ENCODE measurements at places on chromosomes 1 and 21.

DNA sequence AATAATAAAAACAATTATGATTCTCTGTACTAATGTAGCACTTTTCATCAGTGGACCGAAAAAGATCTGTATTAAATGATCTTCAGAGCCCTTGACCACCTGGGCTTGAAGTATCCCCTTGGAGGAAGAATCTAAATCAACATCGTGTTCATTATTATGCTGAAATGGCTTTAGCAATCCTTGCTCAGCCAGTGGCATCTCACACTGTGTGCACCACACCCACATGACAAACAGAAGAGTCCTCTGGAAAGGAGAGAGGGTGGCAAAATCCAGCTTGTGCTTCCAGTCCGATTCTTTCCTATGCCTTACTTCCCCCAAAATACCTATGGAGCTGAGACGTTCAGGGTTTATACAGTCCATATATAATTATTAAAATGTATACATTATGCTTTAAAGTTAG lies 318.5 kb upstream of the RUNX1 start:
- DNase-seq, result peak; percentile 79

DNA sequence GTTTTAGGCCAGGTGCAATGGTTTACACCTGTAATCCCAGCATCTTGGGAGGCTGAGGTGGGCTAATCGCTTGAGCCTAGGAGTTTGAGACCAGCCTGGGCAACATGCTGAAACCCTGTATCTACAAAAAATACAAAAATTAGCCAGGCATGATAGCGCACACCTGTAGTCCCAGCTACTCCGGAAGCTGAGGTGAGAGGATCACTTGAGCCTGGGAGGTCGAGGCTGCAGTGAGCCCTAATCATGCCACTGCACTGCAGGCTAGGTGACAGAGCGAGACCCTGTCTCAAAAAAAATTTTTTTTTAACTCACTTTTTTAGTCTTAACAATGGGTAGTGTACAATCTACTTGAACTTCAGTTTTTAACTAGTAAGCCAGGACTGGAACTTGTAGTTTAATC lies 137.5 kb downstream of the HS2ST1 start:
- DNase-seq, result no peak

GRCh38 chr1:164694505-164694904 lies 135.5 kb downstream of the PBX1 start:
- DNase-seq, result no peak

DNA sequence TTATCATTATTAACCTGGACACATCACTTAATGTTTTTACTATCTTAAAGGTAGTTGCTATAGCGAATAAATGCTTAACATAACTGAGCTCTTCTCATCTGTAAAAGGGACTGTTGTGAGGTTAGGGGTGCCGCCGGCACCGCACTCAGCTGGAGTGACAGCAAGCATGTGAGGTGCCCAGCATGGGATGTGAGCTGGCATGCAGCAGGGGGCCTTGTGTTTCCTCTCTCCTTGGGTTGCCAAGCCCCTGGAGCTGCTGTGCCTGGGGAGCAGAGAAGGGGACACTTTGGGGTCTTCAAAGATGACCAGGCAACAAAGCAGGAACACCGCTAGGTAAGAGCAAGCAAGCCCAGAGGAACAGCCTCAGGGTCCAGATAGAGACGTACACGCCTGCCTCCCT lies 2.1 kb upstream of the ZC3H12A start:
- no peak for DNase-seq

- no peak for DNase-seq
Measured at GRCh38 chr1:157626099-157626498, 28.2 kb upstream of the FCRL4 start.

- DNase-seq, result no peak
Measured at GRCh38 chr1:203944651-203945404, 83.4 kb downstream of the SNRPE start.

DNA sequence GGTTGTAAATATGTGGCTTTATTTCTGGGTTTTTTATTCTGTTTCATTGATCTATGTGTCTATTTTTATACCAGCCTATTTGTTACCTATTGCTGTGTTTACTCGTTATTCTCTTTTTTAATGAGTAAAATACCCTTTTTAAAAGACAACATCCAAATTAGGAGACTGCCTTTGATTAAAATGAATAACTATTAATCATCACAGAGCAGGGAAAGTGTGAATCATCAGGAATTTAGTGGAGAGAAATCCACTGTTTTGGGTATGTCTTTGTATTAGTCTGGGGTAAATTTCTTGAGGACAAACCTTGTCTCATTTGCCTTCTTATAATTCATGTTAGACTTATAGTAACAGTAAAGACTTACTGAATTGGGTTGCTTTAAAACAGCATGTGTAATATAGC lies 12.1 kb downstream of the DISC1 start:
- no peak for DNase-seq

GRCh38 chr1:225747566-225747965 lies 30.1 kb upstream of the SRP9 start:
- no peak for DNase-seq

DNA sequence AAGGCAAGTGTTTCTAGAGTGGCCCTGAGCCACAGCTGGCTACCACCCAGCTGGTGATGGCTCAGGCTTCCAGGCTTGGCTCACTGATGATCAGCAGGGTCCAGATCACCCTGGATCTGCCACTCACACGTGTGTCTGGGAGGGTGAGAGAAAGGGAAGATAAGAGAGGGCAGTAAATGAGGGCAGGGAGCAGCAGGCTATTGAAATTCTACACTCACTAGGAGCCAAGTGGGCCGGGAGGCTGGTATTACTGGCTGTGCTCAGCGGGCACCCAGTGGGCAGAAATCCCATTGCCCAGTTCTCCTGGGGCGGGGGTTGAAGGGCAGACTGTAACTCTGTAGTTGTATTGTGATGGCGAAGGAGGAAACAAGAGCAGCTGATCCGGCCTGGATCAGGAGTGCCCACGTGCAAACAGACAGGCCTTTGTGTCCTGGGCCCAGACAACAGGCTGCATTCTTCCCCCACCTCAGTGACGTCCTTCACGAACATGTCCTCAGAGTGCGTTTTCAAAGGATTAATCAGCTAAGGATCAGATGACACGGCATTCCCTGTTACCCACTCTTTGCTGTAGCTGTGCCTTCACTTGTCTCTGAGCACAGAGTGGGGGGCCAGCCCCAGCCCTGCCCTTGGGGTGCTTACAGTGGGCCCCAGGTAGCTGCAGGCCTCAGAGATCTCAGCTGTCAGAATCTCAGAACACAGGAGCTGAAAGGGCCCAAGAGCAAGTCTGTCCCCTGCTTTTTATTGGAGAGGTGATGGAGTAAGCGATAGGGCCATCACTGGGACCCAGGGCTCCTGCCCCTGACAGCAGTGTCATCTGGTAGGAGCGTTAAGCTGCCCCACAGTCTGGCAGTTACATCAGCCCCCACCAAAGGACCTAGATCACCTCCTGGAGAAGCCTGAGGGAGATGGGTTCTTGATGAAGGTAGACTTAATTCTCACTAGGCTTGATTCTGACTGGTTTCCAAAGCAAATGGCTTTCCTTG lies 60.5 kb downstream of the ATP1A1 start:
- peak; percentile 75 for DNase-seq

All from NCI-H1092 treated with DMSO at 0.1 percent for 48 hours (cell line).